NCI-H1694 (cell line): ENCODE measurements at places on chromosomes 16 and 17.
A peak's percentile ranks its signal among the peaks of the same experiment; 100 is the strongest.

- DNase-seq, result peak; percentile 37
Measured at GRCh38 chr17:19867079-19867328, 732 bp downstream of the ULK2 start.

DNA sequence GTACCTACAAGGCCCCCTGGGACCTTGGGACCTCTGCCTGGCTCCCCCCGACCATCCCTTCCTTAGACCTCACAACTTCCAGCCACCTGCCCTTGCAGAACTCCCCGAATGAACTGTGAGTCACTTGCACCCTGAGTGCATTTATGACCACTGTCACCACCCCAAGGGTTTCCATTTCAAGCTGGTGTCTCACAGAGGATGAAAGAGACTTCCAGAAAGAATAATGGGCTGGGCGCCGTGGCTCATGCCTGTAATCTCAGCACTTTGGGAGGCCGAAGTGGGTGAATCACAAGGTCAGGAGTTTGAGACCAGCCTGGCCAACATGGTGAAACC lies 124.5 kb upstream of the CIBAR2 start:
- DNase-seq, result no peak

DNA sequence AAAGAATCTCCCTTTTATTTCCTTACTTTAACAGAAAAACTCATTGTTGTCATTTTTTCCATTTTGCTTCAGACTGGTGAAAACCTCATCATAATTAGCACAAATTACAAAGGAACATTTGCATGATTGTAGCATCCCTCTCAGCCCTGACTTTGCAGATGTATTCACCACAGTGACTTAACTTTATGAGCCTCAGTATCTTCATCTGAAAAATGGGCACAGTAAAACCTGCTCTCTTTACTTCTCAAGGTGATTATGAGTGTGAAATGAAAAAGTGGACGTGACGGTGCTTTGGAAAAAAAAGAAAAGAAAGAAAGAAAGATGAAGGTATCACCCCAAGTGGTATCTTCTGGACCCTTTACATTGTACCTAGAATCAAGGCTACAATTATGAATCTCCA lies 193.4 kb upstream of the TOX3 start:
- DNase-seq, result no peak

GRCh38 chr16:84593825-84594724 lies 23.8 kb downstream of the COTL1 start:
- no peak for DNase-seq

- no peak for DNase-seq
Measured at GRCh38 chr16:68592466-68593337, 52.4 kb upstream of the CDH3 start.

DNA sequence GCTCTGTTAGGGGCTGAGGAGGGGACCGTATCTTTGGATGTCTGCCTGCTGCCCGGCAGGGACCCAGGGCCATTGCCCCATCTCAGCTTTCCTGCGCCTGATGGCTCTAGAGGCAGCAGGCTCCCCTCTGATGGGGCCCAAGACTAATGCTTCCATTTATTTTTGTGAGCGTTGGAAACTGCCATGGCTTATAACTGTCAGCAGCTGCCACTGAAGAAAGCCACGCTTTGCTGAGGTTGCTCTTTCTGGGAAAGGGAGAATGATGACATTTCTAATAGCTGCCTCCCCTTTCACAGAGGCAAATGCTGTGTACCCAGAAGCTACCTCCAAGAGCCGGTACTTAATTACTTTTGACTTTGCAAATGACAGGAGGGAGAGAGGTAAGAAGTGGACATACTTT lies 103.8 kb downstream of the HAPSTR1 start:
- no peak for DNase-seq

DNA sequence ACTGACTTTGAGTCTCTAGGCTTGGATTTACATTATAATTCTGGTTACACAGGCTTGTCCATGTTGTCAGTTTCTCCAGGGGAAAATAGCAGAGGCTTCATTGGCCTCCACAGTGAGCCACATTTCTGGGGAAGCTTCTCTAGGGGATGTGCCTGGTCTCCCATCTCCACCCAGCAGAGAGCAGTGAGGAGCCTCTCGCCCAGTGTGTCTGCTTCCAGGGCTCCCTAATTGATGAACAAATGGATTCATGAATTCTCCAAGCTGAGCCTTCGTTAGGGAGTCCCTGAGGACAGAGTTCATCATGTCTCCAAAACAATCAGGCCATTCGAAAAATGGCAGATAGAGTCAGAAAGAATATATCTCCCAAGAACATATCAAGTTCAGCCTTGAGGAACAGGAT lies 162.4 kb upstream of the TOX3 start:
- DNase-seq, result no peak

GRCh38 chr16:82995924-82996441 lies 369.2 kb downstream of the CDH13 start:
- peak; percentile 25 for DNase-seq

- DNase-seq, result no peak
Measured at GRCh38 chr16:29702269-29702668, 23.3 kb downstream of the QPRT start.

DNA sequence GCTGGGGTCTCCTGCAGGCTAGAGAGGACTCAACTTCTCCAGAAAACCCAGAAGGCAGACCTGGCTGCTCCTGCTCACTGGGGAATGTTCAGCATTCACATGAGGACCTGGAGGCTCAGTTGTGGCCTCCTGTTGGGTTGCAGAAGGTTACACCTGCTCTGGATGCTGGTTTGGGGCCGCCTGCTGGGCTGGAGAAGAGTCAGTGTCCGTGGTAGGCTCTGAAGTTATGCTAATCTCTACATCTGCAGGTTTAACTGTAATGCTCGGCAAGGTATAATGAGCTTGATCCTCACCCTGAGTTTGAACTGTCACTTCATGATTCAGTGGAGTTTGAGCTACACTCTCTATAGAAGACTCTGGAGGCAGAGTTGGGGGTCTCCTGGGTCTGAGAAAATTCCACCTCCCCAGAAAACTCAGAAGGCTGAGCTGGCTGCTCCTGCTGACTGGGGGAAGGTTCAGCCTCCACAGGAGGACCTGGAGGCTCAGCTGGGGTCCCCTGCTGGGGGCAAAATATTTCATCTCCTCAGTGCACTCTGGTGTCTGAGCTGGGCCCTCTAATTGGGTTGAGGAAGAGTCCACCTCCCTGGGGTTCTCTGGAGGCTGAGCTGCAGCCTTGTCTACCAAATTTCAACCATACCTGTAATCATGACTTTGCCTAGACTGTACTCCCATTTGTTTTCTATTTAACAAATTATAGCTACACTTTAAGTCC lies 23.5 kb downstream of the RDM1 start:
- no peak for DNase-seq

DNA sequence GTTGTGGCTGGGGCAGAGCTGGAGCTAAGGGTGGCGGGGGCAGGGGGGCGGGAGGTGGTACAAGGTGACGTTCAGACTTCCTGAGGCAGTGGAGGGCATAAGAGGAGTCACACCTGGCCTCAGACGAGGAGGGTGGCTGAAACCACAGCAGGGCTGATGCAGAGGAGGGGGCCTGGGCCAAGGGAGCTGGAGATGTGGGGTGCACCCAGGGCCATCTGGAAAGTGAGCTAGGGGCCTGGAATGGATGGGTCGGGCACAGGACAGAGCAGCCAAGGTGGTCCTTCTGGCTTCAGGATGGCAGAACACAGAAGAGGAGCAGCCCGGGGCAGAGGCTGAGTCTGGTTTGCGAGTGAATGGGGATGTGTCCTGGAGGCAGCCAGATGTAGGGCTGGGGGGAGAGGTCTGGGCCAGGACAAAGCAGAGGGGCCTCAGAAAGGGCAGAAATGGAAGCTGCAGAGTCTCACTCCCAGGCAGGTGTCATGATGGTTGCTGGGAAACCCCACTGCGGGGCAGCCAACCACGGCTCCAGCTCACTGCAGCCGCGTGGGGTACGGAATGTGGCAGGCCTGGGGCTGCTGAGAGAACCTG lies 57.6 kb downstream of the PRMT7 start:
- no peak for DNase-seq

- no peak for DNase-seq
Measured at GRCh38 chr17:4438162-4438944, 4.6 kb downstream of the SPNS3 start.

DNA sequence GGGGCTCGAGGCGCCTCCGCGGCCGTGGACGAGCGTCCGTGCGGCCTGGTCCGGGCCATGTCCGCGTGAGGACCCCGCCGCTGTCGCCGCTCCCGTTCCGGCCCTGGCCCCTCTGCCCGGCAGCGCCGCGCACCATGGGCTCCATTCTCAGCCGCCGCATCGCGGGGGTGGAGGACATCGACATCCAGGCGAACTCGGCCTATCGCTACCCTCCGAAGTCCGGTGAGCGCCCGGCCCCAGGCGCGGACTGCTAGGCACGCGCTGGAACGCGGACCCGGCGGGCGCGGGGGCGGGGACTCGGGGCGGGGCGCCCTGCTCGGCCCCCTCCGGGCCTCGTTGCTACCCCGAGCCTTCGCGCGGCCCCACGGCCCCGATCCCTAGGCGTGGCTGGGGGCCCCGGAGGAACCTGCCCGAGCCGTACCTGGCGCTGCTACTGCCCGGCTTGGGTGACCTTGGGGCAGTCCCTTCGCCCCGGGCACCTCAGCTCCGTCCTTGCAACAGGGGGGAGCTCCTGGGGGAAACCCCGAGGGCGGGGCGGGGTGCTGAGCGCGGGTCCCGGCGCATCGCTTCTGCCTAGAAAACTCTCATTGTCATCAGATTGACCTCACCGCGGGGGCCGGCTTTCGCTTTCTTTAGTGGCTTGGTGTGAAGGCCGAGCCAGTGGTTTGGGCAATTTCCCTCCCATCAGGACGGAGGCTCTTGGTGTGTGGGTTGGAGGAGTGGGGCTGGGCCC lies 367 bp downstream of the MGRN1 start:
- DNase-seq, result no peak

DNA sequence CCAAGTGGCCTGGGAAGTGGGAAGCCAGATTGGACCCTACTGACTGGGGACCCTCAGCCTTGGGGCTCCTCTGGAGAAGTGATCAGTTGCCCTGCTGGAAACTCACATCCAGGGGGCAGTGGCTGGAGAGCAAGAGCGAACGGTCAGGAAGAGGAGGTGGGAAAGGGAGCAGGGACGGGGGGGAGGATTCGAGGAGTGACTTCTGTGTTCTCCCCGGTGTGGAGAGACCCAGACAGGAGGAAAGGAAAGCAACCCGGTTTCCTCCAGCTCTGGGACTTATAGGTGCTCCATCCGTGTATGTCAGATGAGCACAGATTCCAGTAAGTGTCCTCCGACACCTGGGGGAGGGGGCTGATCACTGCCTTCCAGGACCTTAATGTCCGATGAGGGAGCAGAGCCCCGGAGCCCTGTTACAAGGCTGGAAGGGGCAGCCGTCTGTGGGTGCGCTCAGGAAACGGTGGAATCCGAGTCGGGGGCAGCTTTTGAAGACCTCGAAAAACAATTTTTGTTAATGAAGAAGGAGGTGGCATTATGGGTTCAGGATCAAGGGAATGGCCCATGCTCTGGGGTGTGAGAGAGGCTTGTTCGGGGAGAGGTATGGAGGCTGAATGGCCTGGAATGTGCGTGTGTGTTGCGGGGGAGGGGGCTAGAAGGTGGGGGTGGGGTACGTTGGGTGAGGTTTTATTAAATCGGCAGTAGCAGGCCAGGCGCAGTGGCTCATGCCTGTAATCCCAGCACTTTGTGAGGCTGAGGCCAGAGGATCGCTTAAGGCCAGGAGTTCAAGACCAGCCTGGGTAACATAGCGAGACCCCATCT lies 34.8 kb upstream of the NDRG4 start:
- no peak for DNase-seq

GRCh38 chr17:73798111-73798748 lies 154.0 kb upstream of the SDK2 start:
- no peak for DNase-seq

- no peak for DNase-seq
Measured at GRCh38 chr17:79919164-79919585, 79.9 kb upstream of the CBX4 start.

DNA sequence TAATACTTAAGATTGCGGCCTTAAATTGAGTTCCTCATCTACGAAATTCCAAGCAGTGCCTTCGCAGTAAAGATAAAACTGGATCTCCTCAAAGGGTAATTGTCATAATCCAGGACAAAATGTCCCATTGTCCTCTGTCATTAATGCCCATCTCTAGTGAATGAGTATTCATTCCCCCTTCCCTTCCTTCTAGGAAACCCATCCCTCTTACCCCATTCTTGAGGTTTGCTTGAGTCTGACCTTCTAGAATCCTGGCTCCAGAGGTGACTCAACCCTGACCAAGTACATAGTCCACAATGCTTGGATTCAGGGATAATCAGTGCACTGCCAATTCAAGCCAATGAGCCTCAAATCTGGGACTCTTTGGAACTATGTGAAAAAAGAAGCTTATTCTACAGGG lies 47.0 kb upstream of the MAF start:
- DNase-seq, result no peak

GRCh38 chr16:4212934-4213296 lies 29.0 kb downstream of the SRL start:
- no peak for DNase-seq

GRCh38 chr16:3492356-3492755 lies 2.9 kb downstream of the C16orf90 start:
- no peak for DNase-seq

- peak; percentile 79 for DNase-seq
Measured at GRCh38 chr16:70396246-70396904, 42.5 kb downstream of the ST3GAL2 start.

GRCh38 chr17:54948380-54948779 lies 20.1 kb downstream of the COX11 start:
- DNase-seq, result no peak

DNA sequence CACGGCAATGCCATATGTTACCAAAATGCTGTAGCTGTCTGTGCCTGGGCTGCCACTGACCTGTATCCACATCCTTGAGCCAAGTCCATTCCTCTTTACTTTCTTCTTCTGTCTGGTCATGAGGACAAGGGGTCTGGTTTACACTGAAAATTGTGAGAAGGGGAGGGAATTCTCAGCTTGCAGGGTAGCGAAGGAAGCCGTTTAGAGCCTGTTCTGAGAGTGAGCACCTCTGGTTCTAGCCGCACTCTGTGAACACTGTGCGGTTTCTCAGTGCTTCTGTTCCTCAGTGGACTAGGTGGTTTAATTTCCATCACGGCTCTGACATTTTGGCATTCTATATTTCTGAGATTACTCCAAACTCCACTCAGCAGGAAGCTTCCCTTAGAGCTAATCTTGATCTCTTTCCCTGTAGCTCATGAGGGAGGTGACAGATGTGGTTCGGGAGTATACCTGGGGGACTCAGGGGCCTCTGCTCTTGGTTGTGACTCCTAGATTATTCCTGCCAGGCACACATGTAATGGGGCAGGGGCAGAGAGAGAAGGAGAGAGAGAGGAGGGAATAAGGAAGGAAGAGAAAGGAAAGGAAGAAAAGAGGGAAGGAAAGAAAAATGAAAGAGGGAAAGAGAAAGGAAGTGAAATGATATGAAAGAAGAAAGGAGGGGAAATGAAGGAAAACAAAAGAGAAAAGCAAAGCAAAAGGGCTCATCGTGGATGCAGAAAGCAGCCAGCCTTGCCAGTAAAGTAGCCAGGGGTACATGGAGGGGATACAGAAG lies 14.2 kb upstream of the TBX21 start:
- no peak for DNase-seq

- DNase-seq, result no peak
Measured at GRCh38 chr16:49054606-49055005, 227.0 kb downstream of the CBLN1 start.

GRCh38 chr17:77694391-77695363 lies 263.8 kb upstream of the TNRC6C start:
- DNase-seq, result no peak

GRCh38 chr16:3988824-3989223 lies 108.3 kb upstream of the CREBBP start:
- DNase-seq, result no peak
